ENCODE measurements at places on chromosomes 3 and 15.

DNA sequence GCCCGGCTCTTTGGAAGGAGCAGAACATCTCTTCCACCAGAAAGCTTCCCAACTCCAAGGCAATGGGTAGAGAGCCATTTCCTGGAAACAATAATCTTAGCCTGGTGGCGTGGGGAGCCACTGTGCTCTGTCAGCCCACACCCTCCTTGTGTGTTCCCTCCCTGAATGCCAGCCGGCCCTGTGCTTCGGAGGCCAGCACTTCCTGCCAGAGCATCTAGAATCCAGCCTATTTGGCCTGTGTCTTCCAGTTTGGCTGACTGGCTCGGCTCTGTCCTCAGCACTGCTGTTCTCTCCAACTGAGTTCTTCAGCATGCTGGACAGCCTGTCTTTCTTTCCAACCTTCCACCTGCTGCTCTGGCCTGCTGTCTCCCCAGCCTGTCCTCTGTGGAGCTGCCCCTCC, 349.3 kb downstream of the MFSD1 start:
- DNase-seq: no peak

DNA sequence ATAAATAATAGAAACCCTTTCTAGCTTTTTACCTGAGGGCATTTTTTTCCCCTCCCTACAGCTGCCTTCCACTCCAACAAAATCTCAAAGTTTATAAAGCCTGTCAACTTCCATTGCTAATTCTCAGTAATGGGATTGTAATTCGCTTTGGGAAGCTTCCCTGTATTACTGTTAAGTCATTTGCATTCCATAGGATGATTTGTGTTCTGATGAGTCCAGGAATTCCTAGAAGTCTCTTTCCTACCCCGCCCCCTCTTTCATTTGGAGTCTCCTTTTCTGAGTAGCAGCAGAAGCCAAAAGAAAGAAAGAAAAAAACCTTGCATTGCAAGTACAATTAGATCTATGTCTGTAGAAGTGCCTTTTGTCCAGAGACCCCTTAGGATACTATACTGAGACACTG, 1033.3 kb downstream of the IGSF11 start:
- DNase-seq: no peak

DNA sequence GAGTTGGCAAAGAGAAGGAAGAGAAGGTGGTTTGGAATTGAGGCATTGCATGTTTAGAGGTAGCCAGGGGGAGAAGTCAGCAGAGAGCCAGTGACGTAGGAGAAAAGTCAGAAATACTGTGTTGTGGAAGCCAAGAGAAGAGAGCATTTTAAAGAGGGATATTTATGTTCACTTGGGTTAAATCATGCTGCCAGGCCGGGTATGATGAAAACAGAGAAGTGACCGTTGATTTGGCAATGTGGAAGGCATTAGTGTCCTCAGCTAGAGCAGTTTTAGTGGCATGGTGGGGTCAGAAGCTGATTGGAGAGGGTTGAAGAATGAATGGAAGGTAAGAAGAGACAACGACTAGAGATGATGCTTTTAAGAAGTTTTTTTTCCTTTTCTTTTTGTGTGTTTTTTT, 24.5 kb downstream of the RASA2 start:
- DNase-seq: no peak

- DNase-seq: no peak
Measured at GRCh38 chr3:71153713-71154112, 429.8 kb downstream of the FOXP1 start.

DNA sequence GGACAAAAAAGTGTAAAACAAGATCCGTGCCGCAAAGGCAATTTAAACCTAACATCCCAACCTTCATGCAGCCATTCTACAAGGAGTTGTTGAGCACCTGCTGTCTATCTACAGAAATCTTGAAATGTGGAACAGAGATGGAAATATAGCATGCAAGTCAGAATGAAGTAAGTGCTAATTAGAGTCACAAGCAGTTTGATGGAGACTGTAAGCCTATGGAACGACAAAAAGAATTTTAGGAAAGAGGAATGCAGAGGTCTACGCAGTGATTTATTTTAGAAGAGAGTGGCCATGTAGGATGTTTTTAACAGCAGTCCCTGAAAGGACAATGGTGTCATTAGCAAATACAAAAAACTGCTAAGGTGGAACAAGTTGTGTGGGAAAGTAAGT, 851 bp upstream of the DCBLD2 start:
- DNase-seq: no peak

DNA sequence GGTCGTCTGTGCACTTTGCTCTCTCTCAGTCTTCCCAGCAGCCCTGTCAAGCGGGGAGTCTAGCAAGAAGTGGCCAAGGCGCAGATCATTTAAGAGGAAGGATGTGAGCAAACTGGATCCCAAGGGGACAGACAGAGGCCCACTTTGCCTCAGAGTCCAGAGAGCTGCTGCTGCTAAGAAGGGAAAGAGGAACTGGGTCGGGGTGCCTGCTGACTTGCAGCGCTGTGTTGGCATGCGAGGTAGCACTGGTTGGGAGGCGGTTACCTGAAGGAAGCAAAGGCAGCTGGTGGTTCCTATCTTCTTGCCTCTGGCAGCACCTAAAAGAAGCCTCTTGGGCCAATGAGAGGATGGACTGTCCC, 28.1 kb downstream of the SMAD3 start:
- DNase-seq: no peak

- DNase-seq: peak; percentile 98
Measured at GRCh38 chr3:128680603-128681368, 30.2 kb upstream of the RPN1 start.

DNA sequence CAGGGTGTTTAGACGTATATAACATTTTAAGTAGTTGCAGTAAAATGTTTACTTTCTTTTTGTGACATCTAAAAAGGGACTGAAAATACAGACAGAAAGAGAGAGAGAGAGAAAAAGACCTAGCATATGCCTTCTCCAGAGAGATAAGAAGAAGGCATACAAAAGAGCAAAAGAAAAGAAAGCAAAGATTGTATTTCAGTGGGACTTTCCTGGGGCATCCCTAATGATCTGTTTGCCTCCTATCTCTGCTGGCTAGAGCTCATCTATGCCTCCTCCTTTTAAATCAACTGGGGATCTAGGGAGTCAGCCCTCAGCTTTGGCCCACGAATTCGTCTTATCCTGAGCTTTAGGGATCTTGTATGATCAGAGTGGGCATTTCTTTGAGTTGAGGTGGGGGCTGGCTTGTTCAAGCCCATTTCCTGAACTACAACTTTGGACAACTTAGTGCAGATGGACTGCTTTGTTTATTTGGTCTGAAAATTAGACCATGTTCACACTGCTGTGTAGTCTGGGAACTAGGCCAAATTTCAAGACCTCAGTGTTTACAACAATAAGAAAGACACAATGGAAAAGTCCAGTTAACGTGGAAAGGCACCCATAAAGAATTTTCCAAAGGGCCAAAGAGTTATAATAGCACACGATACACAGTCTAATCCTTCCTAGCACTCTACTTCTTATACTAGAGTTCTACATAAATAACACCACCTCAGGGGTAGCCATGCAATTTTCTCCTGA, 61.0 kb downstream of the ATP8B4 start:
- DNase-seq: no peak

DNA sequence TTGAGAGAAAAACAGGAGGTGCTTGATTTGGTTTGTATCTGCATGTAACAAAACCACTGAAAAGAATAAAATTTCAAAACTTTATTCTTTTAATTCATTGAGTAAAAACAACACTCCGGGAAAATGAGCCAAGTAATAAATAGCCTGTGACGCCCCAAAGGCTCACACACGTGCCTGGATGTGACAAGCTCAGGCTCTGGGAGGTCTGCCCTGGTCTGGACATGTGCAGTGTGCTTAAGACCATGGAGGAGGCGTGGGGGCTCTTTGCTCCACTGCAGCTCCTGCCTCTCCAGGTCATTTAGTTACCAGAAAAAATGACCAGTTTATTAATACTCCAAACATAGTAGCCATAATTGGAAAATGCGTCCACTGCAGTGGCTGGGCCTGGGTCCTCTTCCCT, 8.6 kb upstream of the NME9 start:
- no peak for DNase-seq

DNA sequence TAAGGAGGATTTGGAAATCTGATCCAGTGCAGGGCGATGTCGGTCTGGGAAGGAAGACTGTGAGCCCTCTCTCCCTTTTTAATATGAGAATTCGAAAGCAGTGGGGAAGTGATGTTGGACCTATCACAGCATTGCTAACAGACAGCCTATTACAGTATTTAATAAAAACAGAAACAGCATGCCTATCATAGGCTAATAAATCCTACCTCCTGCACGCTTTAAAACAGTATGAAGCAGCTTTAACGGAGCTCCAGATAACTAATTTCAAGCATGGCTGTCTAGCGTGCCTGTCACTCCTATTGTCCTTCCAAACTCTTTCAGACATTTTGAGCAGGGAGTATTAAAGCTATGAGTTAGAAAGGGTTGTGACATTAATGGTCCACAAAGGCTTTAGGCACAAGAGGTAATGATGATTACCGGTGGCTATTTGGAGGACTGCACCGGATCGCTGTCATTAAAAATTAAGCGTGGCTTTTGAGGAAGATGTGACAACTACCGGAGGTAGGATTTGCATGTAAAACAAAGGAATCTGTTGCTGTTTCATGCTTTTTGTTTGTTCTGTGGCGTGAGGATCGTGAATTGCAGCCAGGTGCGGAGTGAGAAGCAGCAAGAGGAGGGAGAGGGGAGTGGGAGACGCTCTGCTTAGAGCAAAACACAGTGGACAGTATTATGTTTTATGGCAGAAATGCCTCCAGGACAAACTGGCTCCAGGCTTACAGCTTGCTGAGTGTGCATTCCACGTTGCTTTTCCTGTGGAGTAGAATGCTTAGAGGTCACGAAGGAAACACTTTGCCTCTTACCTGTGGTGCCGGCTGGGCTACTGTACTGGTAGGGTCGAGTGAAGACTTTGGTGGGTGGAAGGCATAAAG, at the start of gene KCNMB2:
TSS of gene KCNMB2 (plus strand) at position 226 of the 869 bp plus-strand sequence.
- DNase-seq: peak; percentile 77

- DNase-seq: peak; percentile 35
Measured at GRCh38 chr15:88752951-88753350, 50.3 kb upstream of the ACAN start.
